ENCODE measurements at places on chromosomes 4 and X.

DNA sequence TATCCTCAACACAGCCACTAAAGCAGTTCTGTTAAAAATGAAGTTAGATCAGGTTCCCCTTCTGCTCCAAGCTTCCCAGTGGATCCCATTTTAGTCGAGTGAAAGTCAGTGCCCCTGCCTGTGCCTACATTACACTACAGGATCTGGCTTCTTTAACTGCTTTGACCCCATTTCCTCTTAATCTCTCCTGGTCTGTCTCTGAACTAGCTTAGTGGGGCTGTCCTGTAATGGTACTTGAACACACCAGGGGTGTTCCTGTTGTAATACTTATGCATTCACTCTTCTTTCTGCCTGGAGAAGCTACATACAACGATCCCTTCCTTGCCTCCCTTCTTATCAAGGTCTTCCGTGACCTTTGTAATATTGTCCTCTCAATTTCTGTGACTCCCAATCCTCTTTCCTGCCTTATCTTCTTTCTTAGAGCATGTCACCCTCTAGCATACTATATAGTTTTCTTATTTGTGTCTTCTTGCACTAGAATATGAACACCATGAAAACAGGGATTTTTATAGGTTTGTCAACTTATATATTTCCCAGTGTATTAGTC is 16.7 kb downstream of the ARSJ start:
- no peak for DNase-seq

DNA sequence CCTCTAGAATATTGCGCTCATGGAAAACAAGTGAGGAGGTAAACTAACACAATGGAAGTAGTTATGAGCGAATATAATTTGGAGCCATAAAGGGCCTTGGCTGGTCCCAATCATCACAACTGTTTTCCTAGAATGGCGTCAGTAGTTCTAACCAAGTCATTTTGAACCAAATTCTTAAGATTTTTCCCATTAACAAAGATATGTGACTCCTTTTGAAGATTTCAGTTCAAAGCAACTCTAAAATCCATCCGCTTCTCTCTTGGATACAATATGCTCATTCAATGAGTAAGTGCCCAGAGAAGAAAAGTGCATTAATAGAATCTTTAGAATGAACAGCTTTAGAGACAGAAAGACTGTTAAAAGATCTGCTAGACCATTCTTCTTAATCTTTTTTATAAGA is 19.6 kb upstream of the MYOZ2 start:
- DNase-seq, result no peak

DNA sequence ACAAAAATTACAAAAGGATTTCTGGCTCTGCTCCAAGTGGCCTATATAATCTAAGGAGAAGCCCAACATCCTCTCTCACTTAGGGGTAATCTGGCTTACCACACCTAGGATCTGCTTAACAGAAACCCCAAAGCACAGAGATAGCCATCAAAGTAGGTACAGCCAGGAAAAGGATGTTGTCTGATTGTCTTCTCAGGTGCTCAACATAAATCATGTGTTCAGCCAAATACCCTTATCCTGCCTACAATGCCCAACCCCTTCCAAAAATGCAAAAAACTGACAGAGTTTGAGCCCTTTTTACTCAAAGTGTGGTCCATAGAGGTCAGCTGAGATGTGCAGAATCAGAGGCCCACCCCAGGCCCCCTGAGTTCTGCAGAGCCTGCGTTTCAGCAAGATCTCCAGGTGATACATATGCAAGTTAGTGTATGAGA is 53.9 kb downstream of the PPM1K start:
- DNase-seq, result no peak

- DNase-seq, result no peak
Observed at GRCh38 chr4:95255396-95256107, 293.2 kb downstream of the UNC5C start.

DNA sequence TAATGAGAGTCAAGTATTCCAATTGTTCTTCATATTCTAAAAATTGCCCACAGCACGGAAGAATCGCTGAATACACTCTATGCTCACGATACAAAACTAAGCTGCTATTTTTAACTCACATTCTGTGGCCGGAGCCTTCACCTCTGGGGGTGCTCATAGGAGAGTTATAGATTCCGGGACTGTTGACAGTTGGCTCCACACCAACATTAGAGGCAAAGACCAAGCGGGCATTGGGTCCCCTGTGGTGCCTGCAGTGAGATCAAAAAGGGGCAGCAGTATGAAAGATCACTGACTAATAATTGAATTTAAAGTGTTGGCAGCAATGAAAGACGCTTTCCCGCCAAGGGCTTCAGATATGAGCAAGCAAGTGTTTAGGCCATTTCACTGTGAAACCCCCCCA is 146.0 kb downstream of the TMEM144 start:
- no peak for DNase-seq

- peak; percentile 78 for DNase-seq
Observed at GRCh38 chr4:15778289-15779241, at the start of gene CD38. CD38 (plus strand) TSS chr4:15778328; CDS start chr4:15778415, 87 bp downstream.

- DNase-seq, result peak; percentile 31
Observed at GRCh38 chr4:77959566-77960338, 97.1 kb downstream of the MRPL1 start.

- no peak for DNase-seq
Observed at GRCh38 chr4:140098455-140099160, 55.4 kb downstream of the MAML3 start.

DNA sequence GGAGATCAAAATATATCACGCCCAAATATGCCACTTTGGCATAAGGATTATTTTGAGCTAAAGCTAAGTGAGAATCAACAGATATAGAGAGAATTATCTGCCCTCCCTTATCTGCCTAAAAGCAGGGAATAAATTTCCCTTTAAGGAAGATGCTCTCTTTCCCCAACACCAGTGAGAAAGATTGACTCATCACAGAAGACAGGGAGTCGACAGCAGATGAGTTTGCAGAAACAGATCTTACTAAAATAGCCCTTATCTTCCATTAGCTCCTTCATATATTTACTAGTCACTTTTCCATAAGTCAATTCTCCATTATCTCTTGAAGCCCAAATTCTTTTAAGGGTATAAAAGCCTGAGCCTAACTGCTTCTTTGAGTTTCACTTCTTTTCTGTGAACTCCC is 156.6 kb downstream of the CAMK2D start:
- DNase-seq, result no peak

- DNase-seq, result no peak
Observed at GRCh38 chr4:43765514-43765913, 683.1 kb downstream of the KCTD8 start.

DNA sequence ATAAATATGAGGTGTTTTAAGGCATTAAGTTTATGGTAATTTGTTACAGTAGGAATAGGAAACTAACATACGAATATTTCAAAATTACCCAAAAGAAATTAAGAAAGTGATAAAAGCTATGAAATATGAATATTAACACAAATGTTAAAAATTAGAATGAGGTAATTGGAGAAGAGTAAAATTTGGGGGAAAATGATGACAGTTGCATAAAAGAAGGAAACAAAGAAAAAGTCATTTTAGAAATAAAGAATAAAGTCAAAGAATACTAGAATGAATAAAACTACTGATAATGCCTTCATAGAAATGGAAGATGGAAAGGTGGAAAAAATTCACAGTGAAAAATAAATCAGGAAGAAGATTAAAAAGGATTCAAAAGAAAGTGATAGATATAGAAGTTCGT is 522.9 kb upstream of the NR3C2 start:
- no peak for DNase-seq

GRCh38 chrX:13090339-13091110 is 46.1 kb upstream of the FAM9C start:
- no peak for DNase-seq

DNA sequence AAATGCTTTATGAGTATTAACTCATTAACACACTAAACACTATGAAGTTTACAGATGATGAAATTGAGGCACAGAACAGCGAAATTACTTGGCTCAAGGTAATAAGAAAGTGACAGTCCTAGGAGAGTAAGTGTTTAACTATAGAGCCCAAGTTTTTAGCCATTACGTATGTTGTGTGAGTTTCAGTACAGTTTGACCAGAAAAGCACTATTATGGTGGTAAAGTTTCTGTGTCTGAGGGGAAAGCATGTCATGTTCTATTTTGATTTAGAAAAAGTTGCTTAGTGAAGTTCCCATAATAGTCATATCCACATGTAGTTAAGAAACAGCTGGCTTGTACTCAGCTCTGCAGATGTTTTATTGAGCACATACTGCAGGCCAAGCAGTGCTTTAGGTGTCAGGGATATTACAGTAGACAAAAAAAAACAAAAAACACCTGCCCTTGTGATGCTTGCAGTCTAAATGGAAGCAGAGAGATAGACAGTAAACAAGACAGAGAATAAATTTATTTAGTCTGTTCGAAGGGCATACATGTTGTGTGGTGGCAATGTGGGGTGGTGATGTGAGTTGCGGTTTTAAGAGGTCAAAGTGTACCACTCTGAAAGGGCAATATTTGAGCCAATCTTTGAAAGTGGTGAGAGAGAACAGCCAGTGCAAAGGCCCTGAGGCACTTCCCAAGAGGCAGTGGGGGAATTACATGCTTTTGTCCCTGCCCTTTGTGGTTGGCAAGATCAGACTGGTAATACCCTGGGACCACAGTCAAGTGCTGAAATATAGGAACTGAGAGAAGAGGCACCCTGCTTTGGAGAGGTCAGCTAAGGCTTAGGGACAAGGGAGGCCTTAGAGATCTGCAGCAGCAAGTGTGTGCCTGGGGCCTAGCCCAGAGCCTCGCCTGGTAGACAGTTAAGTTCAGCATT is 6.2 kb downstream of the TMEM131L start:
- DNase-seq, result no peak

- no peak for DNase-seq
Observed at GRCh38 chr4:120053911-120054310, 12.7 kb downstream of the MAD2L1 start.
